ENCODE measurements at places on chromosomes 1 and 21. TPM values are rescaled to one million over a fixed set of nuclear protein-coding genes. Genes with fewer than 3 reads are reported as not detected.

KPRP gene
- total RNA-seq = not detected

KRTAP13-2 gene
- total RNA-seq = not detected

DLGAP3 gene
- 0.65 TPM for total RNA-seq

SPTA1 gene
- total RNA-seq = not detected

GRCh38 chr1:31795096-31795675 lies 20.6 kb downstream of the SPOCD1 start:
- no peak overlapping the region for H3K27ac ChIP-seq
- DNase-seq = no peak
- H3K27me3 ChIP-seq = no peaks in the 10 kb centered on the region
- H3K4me3 ChIP-seq = no peak overlapping the region
- peaks cover 26% of the 10 kb centered on the region for H3K4me1 ChIP-seq

DNA sequence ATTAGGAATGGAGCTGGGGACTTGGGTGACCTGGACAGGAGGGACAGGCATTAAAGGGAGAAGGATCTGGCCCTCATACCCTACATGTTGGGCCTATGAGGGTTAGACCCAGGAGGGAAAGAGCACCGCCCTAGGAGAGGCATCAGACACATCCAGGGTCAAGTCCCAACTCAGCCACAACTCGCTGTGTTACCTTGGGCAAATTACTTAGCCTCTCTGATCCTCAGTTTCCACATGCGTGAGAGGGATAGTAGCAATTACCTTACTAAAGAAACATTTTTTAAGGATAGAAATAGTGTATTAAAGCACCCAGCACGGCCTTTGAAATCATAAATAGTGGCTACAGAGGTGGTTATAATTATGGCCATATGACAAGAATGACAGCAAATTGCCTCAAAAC lies 20.1 kb upstream of the SELENON start:
- no peak overlapping the region for H3K4me3 ChIP-seq
- no peak overlapping the region for H3K27ac ChIP-seq
- no peaks in the 10 kb centered on the region for H3K36me3 ChIP-seq

DNA sequence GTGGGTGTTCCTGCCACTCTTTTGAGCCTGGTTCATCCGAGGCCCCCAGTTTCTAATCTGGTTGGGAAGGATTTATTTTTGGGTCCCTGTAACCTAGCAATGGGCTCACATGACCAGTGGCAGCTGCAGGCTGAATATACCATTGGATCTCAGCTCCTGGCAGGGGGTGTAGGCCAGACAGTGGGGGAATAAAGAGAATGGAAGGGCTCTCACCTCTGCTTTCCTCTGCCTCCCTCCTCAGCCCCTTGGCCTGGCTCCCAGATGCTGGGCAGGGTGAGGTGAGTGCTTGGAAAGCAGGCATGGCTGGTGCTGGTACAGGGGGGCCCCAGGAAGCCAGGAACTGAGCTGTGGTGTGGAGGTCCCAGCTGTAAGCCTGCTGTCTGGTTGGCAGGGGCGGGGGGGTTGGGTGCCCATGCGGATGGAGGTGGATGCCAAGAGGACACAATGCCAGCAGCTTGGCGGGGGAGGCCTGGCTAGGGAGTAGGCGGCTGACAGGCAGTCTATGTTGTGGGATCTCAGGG lies 3.6 kb upstream of the GPR61 start:
- H3K36me3 ChIP-seq = no peaks in the 10 kb centered on the region
- no peak overlapping the region for H3K4me3 ChIP-seq
- H3K27me3 ChIP-seq = no peaks in the 10 kb centered on the region
- peak; percentile 23 for DNase-seq

DNA sequence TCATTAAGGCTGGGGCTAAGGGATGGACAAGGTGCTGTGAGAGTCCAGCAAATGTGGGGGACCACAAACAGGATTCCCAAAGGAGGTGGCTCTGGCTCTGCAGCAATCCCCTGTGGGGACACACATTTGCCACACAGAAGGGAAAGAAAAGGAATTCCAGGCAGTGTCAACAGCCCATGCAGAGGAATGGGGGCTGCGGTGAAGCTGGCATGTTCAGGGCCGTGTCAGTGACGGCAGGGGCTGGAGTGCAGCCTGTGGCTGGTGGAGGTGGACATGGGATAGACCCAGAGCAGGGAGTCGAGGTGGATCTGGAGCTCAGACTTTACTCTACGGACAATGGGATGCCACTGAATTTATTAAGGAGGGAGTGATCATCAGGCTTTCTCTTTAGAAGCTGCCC lies 183.2 kb downstream of the TRABD2B start:
- H3K27me3 ChIP-seq = no peaks in the 10 kb centered on the region
- peaks cover 7% of the 10 kb centered on the region for H3K4me1 ChIP-seq
- no peaks in the 10 kb centered on the region for H3K36me3 ChIP-seq
- no peak overlapping the region for H3K27ac ChIP-seq

Data from neural progenitor cell (in vitro differentiated cells).